Fibroblast of lung (primary cell): ENCODE measurements at places on chromosomes 4 and X.

- no peak for DNase-seq
These were observed 14.1 kb downstream of the NSG1 start for GRCh38 chr4:4401036-4401435.

- DNase-seq = no peak
These were observed 76.4 kb downstream of the CXXC4 start for GRCh38 chr4:104418286-104418685.

GRCh38 chr4:39044956-39045826 is 13.0 kb upstream of the TMEM156 start:
- DNase-seq = no peak

DNA sequence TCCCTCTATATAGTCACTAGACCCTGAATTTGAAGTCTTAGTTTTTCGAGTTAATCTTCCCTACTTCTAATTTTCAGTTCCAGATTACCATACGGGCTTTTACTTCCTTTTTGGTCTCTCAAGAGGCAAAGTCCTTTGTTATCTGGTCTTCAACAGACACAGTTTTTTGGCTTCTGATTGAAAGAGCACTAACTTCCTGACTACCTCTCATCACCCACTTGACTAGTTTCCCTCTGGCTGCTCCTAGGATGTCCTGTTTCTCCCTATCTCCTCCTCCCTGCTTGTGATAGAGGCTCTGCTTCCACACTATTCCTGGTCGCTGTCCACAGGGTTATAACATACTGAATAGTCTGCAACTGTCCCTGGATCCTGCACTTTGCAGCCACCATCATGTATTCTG is 16.7 kb upstream of the WDR44 start:
- DNase-seq = no peak

GRCh38 chr4:6152869-6153705 is 47.3 kb downstream of the JAKMIP1 start:
- no peak for DNase-seq

- no peak for DNase-seq
These were observed 113.8 kb upstream of the WDR17 start for GRCh38 chr4:175951794-175952193.

GRCh38 chr4:82247629-82248028 is 126.2 kb downstream of the HNRNPD start:
- no peak for DNase-seq

- peak; percentile 42 for DNase-seq
These were observed 15.7 kb downstream of the FHL1 start for GRCh38 chrX:136162827-136163570.

GRCh38 chr4:145438298-145438697 is 43.4 kb upstream of the SMAD1 start:
- DNase-seq = no peak

- DNase-seq = no peak
These were observed 706.6 kb upstream of the EPHA5 start for GRCh38 chr4:66376921-66377320.

DNA sequence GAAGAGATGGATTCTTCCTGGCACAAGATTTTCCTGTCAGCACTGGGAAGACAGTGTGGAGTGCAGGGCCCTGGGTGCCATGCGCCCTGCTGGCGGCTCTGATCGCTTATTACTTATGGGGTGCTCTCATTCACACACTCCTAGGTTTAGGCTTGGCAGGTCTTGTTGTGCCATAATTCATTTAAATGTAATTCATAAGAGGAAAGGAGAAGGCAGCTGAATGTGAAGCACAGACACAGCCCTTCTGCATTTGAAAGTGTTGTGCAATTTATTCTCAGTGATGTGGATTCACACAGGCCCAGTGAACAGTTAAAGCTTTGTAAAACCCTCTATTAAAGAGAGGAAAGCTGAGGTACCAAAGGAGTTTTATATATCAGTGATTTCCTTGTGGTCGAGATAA is 249.7 kb downstream of the C4orf33 start:
- DNase-seq = no peak

- no peak for DNase-seq
These were observed 16.5 kb downstream of the RNF212 start for GRCh38 chr4:1096841-1097240.

- DNase-seq = no peak
These were observed 1248.8 kb downstream of the ADGRL3 start for GRCh38 chr4:62448911-62449310.

DNA sequence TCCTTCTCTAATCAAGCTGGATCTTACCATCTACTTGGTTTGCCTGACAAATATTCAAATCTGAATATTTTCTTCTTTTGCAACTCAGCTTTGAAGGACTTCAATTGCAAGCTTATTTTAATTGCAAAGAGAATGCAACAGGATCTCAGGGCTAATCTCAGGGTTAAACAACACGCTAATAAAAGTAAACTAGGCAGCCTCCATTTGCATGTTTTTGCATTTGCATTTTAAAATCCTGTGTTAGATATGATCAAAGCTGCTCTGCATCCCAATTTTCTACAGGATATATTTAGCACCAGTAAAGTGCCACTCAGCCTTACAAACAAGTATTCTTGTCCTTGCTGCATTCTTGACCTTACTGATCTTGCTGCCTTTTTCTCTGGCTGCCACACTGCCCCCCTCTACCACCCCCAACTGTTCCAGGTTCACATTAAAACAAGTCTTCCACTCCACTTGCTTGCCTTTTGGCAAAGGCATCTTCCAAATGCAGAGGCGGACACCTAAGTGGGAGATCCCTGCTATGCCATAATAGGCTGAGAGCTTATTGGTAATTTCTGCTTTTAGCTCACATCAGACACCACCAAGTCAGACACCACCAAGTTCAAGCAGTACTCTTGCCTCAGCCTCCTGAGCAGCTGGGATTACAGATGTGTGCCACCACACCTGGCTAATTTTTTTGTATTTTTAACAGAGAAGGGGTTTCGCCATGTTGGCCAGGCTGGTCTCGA is 48.1 kb downstream of the GPRIN3 start:
- no peak for DNase-seq

DNA sequence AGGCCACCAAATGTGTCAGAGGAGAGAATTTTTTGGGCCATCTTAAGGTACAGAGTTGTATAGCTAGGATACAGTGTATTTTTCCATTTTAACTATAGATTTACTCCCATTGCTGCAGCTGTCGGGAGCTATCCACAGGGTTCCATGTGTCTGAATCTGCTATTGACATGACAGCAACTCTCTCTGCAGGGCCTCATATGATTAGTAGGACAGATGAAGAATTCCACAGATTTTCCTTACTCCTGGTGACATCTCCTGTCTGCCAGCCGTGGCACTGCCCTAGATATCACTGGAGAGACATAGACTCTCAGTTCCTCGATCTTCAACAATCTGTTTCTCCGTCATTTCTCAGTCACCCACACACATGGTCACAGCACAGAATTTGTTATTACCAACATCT is 86.5 kb downstream of the SPCS3 start:
- no peak for DNase-seq

DNA sequence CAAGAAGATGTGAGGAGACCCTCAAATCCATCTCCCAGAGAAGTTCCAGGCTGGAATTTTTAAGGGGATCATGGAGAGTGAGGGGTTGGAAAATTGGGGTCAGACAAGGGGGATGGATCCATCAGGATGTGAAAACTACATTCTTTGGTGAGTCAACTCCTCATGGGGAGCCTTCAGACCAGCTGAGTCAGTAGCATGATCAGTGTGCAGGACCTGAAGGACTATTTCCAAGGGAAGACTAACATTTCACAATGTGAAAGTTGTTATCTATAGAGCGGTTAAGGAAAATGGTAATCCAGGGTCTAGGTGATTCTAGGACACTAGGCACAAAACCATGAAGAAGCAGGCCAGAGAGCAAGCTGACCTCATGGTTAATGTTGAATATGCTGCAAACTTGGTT is 38.6 kb upstream of the CEP135 start:
- DNase-seq = no peak

GRCh38 chr4:138243369-138243768 is 1.2 kb upstream of the SLC7A11 start:
- peak; percentile 74 for DNase-seq

DNA sequence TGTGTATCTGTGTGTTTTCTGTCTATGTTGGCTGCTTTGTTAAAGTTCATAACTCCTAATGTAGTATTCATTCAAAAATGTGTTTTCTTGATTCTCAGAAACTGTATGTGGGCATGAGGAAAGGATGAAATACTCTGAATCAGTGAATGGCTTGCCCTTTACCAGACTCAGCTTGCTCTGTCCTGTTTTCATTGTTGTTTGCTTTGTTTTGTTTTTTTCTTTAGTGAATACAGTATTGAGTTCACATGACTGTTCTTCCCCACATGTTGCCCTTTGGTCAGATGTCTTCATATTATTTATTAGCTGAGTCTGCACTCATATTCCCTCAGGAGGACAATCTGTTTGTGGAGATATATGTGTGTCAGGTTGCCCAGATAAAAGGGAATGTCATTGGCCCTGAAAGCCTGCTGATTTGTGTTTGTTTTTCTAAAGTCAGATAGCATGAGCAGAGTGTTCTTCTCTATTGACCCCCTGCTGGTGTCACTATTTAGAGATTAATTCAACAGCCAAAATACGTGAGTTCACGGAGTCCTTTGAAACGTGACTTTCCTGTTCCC is 1184.4 kb downstream of the RPA4 start:
- no peak for DNase-seq
